ENCODE measurements at places on chromosomes 7 and 10.

- DNase-seq = no peak
Observed at GRCh38 chr10:3784510-3785250, at the start of gene KLF6. Gene KLF6 (minus strand): TSS chr10:3785209. CDS start chr10:3785014, 195 bp downstream.

GRCh38 chr7:152000191-152000590, 25.3 kb upstream of the GALNT11 start:
- DNase-seq = no peak

DNA sequence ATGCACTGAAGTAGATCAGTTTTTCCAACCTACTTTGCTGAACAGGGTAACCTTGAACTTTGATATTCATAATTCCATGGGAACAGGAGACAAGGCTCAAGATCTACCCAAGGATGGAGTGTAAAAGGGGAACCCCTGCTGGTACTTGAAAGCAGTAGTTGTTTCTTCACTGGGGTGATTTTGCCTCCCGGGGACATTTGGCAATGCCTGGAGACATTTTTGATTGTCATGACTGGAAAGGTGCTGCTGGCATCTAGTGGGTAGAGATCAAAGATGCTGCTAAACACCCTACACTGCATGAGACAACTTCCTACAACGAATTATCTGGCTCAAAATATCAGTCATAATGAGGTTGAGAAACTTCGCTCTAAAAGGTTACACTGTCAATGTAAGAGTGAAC, 214.8 kb upstream of the CTBP2 start:
- DNase-seq = no peak

GRCh38 chr10:75058161-75058560, 53.3 kb upstream of the SAMD8 start:
- DNase-seq = no peak

GRCh38 chr7:37765421-37765829, 81.9 kb downstream of the GPR141 start:
- DNase-seq = no peak

DNA sequence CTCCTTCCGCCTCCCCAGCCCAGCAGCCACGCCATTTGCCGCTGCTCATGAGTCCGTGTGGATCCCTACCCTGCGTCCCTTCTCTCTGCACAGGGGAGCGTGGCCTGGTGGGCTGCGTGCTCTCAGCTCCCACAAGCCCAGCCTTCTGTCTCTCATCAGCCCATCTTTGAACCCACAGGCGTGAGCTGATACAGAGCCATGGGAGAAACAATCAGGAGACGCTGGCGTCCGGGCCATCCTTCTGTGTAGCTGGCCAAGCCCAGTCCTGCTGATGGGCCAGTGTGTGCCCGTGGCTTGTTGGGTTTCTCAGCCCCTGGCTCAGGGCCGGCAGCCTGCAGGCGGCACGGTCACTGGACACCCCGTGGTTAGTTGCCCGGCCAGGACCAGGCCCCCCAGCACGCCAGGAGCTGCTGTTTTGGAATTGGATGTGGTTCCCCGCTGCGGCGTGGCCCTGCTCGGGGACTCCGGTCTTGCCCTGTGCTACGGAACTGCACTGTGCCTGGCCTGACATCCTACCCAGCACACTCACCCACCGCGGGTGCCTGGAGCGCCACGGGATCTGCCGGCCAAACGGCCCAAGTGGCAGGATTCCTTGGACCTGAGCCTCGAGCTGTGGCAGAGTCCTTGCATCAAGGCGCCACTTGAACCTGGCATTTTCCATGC, 88.9 kb downstream of the ELFN1 start:
- no peak for DNase-seq

DNA sequence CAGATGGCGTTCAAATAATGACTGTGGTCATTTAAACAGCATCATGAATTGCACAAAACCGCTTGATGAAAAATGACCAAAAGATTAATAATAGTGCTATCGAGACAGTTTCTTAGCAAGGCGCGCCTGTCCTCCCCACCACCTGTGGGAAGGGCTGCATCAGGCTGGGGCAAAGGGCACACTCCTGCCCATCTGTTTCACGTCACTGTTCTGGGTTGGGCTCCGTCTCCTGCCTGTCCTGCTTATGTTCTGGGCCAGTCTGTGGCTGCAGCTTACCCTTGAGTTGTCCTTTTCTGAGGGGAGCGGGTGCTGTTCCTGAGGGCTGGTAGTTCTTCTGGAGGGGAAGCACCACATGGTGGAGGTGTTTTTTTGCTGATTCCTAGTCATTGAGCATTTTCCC, 13.3 kb downstream of the RBM17 start:
- DNase-seq = no peak

GRCh38 chr10:130121486-130122079, 11.0 kb upstream of the C10orf143 start:
- DNase-seq = no peak

GRCh38 chr10:16968416-16969041, 151.3 kb upstream of the RSU1 start:
- no peak for DNase-seq

DNA sequence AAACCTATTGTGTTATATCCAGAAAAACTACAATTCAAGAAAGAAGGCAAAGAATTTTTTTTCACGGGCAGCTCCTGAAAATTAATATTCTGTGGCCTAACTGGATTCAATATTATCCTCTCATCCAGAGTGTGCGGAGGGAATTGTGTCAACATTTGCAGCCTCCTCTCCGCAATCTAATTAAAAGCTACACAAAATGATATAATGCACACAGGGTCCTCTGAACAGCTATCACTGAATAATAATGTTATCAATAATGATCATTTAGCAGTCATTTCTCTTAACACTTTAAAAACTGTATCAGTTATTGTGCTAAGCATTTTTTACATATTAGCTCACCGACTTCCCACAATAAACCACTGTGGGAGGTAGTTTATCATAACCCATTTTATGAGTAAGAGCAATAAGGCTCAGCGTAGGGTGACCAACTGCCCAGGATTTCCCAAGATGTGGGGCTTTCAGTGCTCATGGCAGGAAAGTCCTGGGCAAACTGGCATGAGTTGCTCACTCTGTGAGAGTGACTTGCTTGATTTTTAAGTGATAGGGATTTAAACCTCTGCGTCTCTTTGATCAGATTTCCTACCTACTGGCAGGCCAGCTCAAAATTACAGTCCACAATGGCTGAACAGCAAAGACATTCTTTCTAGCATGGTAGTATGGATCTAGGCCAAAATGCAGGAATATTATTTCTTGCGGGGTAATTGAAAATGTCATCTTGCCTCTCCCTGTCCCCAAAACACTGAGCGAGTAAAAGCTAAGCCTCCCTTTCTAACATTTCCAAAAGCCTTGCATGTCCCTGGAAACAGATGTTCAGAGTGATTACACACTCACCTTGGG, 65.7 kb downstream of the AOAH start:
- DNase-seq = no peak

- DNase-seq = no peak
Observed at GRCh38 chr7:29500719-29501118, 62.9 kb upstream of the PRR15 start.

DNA sequence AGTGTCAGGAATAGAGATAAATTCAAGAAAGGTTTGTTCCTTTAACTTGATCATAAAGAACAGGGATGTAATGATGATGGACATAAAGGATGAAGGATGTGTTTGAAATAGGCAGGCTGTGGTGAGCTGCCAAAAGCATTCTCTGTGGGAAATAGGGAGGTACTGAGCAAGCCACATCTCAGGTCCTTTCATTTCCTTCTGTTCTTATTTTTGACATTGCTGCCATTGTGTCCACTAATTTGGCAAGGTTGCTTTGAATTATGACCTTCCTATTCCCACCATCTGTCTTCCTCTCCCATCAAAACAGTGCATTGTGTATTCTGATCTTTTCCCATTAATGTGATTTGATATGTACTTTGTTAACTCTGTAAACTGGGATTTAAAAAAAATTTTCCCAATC, 9.4 kb downstream of the SCRN1 start:
- no peak for DNase-seq

- DNase-seq = no peak
Observed at GRCh38 chr7:77838929-77839491, 40.4 kb downstream of the PHTF2 start.

DNA sequence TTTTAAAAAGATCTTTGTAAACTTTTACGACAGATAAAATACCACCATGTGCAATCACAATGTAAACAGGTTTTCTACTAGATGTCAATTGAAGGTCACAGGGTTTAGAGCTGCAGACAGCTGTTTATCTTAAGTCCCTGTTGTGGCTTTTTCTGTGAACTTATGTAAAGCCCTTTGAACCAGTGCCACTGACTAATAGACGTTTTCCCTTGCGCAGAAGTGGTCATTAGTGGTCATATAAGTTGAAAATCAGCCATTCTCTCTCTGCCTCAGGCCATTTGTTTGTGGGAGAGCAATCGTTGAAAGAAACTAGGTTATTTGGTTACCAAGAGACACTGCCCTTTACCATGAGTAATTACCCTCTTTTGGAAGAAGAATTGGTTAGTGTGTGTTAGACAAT, 23.9 kb downstream of the CACNB2 start:
- no peak for DNase-seq

- DNase-seq = no peak
Observed at GRCh38 chr7:6656413-6656812, 19.3 kb downstream of the ZNF316 start.

DNA sequence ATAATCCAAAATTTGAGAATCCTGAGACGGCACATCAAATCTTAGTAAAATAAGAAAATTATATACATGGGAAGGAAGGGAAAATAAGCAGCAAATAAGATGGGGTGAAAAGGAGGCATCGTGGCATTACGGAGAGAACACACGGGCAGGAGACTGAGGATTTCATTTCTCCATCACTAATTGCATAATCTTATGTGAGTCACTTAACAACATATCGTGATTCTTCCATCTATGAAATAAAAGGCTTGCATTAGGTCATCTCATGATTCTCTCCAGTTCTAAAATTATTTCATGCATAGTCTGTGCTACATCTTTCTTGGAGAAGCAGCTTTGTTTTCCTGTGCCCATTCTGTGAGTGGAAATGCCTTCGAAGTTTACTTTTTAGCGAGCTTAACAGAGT, 288.7 kb downstream of the LRMDA start:
- no peak for DNase-seq

DNA sequence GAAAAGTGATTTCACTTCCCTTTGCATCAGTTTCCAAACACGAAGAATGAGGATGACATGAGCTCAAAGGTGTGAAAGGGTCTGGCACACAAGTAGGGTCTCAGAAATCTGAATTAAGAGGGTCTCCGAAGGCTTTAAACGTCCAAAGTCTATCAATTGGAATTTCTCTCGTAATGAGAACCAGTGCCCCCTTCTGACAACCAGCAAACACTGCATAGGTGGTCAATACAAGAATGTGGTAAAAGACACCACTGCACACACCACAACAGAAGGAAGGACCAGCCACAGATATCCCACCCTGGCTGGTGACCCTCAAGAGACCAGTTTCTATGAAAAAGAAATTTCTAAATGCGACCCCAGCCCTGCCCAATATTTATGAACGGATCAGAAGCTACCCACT, 78.1 kb downstream of the CALN1 start:
- no peak for DNase-seq

DNA sequence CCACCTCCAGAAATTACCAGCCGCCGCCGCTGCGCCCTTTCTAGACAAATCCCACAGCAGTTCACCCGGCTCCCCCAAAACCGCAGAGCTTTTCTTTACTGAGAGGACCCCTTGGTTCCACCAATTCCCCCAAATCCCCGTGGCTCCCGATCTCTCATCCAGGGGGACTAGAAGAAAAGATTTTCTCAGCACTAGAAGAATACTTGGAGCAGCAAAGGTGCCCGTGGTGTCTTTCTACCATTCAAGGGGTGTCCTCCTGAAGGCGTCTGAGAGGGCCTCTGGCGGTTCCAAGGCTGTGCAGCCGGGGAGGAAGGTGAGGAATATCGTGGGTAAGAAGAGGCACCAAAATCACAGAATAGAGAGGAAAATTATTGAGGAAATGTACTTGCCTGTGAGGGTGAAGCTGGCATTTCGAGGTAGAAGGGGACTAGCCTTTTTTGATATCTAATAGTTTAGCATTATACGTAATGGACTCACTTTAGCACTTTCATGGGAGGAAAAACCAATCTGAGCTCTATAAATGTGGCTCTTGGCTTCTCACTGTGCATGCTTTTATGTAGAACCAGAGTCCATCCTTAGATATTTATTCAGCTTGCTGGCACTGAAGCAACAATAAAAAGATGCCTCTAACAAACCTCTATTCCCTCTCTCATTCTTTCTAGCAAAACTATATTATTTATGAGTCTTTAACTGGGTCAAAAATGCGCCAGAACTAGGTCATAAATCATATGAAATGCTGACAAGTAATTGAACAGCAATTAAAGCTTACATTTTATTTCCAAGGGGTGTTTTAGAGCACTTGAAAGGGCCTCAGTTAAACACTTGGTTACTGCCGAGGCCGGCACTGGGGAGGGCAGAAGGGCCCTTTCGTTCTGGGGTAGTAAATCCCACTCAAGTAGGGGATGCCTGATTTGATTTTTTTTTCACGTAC, 13.8 kb upstream of the HOXA2 start:
- DNase-seq = no peak

- DNase-seq = peak; percentile 31
Observed at GRCh38 chr7:44073664-44074348, 8.4 kb upstream of the PGAM2 start.

DNA sequence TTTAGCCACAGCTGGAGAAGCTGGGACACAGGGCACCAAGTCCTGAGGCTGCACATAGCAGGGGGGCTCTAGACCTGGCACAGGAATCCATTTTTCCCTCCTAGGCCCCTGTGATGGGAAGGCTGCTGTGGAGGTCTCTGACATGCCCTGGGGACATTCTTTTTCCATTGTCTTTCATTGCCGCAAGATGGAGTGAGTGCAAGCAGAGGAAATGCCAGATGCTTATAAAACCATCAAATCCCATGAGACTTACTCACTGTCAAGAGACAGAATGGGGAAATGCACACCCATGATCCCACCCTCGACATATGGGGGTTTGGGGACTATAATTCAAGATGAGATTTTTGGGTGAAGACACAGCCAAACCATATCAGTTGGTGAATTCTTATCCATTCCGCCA, 94.7 kb upstream of the FERD3L start:
- DNase-seq = no peak

DNA sequence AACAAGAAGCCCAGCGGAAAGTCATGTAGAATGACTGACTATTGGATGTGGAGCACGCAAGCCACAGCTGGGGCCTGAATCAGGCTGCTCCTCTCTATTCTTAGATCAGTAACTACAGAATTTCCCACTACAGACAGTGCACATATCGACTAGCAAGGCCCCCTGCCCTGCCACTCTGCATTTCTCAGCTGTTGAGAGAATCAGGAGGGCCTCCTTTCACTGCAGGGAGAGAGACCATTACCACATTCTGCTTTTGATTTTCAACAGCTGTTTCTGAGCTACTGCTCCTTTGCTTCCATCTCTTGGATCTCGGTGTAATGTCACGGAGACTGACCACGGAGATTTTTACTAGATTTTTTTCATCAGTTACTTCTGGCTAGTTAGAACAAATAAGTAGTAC, 73.8 kb downstream of the PON1 start:
- DNase-seq = no peak
